ENCODE measurements at places on chromosomes 16 and 17.

- DNase-seq = no peak
These were observed 72.5 kb upstream of the BCAR1 start for GRCh38 chr16:75323933-75324332.

GRCh38 chr16:66590322-66590721, 11.1 kb downstream of the CMTM2 start:
- peak; percentile 54 for DNase-seq

DNA sequence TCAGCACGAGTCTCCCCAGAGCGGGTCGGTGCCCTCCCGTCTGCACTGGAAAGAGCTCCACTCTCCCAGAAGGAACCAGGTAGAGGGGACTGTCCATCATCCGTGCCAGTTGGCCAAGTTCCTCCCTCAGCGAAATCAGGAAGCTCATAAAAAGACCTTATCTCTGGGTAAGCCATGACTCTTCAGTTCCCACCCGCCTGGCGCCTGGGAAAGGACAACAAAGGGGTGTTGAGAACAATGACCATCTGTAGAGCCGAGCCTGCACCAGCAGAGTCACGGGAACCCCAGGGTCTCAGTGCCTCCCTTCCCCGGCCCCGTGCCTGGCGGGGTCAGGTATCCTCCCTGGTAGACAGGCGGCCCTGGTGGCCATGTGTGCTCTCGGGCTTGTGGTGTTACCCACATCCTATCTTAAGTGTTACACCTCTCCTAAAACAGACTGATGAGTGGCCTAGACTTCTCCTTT, 190.7 kb downstream of the AXIN2 start:
- DNase-seq = no peak

- DNase-seq = no peak
These were observed 9.3 kb downstream of the CTRB2 start for GRCh38 chr16:75197522-75198134.

- no peak for DNase-seq
These were observed 68.5 kb upstream of the AMZ2 start for GRCh38 chr17:68179236-68179925.

DNA sequence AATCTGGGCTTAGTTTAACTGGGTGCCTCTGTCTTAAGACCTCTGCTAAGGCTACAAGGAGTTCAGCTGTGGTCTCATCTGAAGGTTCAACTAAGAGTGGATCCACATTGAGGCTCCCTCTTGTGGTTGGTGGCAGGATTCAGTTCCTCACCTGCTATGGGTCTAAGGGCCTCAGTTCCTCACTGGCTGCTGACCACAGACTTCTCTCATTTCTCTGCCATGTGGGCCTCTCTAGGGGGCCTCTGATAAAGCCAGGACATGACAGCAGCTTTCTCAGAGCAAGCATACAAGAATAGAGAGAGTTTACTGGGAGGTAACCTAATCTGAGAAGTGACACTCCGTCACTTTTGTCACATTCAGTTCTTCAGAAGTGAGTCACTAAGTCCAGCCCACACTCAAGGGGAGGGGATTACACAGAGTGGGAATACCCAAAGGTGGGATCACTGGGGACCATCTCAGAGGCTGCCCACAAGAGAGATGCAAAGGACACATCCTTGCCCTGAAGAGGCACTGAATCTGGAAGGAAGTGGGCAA, 19.2 kb upstream of the ABAT start:
- peak; percentile 46 for DNase-seq

DNA sequence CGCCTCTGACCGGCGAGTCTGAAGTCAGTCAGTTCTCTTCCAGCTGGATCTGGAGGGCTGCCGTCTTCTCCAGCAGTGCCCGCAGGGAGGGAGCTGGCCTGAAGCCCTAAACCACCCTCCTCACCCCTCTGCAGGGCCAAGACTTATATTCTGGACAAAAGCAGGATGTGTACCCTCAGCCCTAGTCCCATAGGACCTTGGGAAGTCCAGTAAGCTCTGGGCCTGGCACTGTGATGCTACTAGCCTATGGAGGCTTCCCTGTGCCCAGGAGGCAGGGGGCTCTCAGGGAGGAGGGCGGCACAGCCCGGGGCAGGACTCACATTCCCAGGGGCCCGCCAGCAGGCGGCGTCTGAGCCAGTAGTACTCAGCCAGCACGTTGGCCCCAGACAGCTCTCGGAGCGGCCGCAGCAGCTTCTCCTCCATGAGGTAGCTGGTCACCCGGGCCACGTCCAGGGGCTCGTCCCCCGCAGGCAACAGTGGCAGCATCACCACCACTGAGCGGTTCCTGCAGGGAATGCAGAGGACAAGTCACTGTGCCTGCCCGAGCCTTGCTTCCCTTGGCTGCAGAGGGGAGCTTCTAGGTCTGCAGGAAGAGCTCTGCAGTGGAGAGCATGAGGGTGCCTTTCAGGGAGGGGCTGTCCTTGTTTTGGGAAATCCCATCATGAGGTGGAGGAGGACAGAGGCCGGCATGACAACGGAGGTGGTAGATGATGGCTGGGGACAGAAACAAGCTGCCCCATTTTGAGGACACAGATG, 41.7 kb downstream of the RMI2 start:
- DNase-seq = no peak

Data from activated CD4-positive, alpha-beta T cell treated with anti-CD3 and anti-CD28 coated beads, Interleukin-2, amount 50 U/mL, for 16 hours (primary cell).